Hair follicular keratinocyte (primary cell): ENCODE measurements at places on chromosomes 7 and 10. TPM values are rescaled to one million over a fixed set of nuclear protein-coding genes. Genes with fewer than 3 reads are reported as not detected.

PODXL gene
- under 0.01 and 0.19 TPM in 2 replicates for total RNA-seq

FXYD4 gene
- total RNA-seq: not detected in 2 replicates

TMEM130 gene
- total RNA-seq: not detected in 2 replicates

ANKRD61 gene
- total RNA-seq: not detected in 2 replicates

STEAP1 gene
- 33.9 and 44.6 TPM in 2 replicates for total RNA-seq

SLC13A1 gene
- not detected in 2 replicates for total RNA-seq

NEBL gene
- total RNA-seq: 0.16 and 3.3 TPM in 2 replicates

GRID2IP gene
- total RNA-seq: 0.16 TPM in 1 of 2 replicates, not detected in the other

MSANTD7 gene
- total RNA-seq: 11.0 and 12.0 TPM in 2 replicates

MSS51 gene
- 0.31 and 0.57 TPM in 2 replicates for total RNA-seq

HHEX gene
- 0.19 TPM in 1 of 2 replicates, not detected in the other for total RNA-seq

CRPPA gene
- 0.19 and 0.31 TPM in 2 replicates for total RNA-seq

SPDYE11 gene
- not detected in 2 replicates for total RNA-seq

PUS7 gene
- total RNA-seq: 17.1 and 26.7 TPM in 2 replicates

NYAP1 gene
- total RNA-seq: 4.3 and 4.8 TPM in 2 replicates

SHH gene
- total RNA-seq: not detected in 2 replicates

CCZ1B gene
- total RNA-seq: 15.9 and 30.5 TPM in 2 replicates

SRRM3 gene
- 0.30 and 1.2 TPM in 2 replicates for total RNA-seq

WEE2 gene
- not detected in 2 replicates for total RNA-seq

CTBP2 gene
- 81.9 and 97.1 TPM in 2 replicates for total RNA-seq

SPAG6 gene
- not detected in 2 replicates for total RNA-seq

OR2A25 gene
- not detected in 2 replicates for total RNA-seq

GNGT1 gene
- not detected in 2 replicates for total RNA-seq

ELAPOR2 gene
- total RNA-seq: 3.2 and 5.9 TPM in 2 replicates

DRGX gene
- not detected in 2 replicates for total RNA-seq

GIMAP2 gene
- 0.08 and 0.94 TPM in 2 replicates for total RNA-seq

DTX2 gene
- total RNA-seq: 39.7 and 53.5 TPM in 2 replicates

HOXA5 gene
- total RNA-seq: 0.68 and 0.70 TPM in 2 replicates

FUOM gene
- total RNA-seq: 17.5 and 28.8 TPM in 2 replicates

LLCFC1 gene
- total RNA-seq: not detected in 2 replicates

NKX2-3 gene
- not detected in 2 replicates for total RNA-seq
